Progenitor cell of endocrine pancreas (in vitro differentiated cells): ENCODE measurements at places on chromosomes 5 and 9. TPM values are rescaled to one million over a fixed set of nuclear protein-coding genes. Genes with fewer than 3 reads are reported as not detected.

NUTM2F gene
- total RNA-seq, result 0.16 TPM in 1 of 2 replicates, not detected in the other

PHF24 gene
- 0.29 and 0.38 TPM in 2 replicates for total RNA-seq

SPTLC1 gene
- 68.5 and 68.8 TPM in 2 replicates for total RNA-seq

BNC2 gene
- total RNA-seq, result 1.0 and 1.6 TPM in 2 replicates

TNFSF8 gene
- not detected in 2 replicates for total RNA-seq

GLRA1 gene
- total RNA-seq, result not detected in 2 replicates

AK6 gene
- 34.0 and 36.1 TPM in 2 replicates for total RNA-seq

C9 gene
- total RNA-seq, result not detected in 2 replicates

PLPP1 gene
- 7.9 and 10.6 TPM in 2 replicates for total RNA-seq

GM2A gene
- 26.2 and 27.1 TPM in 2 replicates for total RNA-seq

DMRT3 gene
- total RNA-seq, result 0.34 and 0.53 TPM in 2 replicates

FAT2 gene
- total RNA-seq, result 0.05 and 0.07 TPM in 2 replicates

B4GALT1 gene
- 49.9 and 53.1 TPM in 2 replicates for total RNA-seq

PIP5K1B gene
- total RNA-seq, result 1.5 and 2.0 TPM in 2 replicates

AGXT2 gene
- not detected in 2 replicates for total RNA-seq

SIT1 gene
- not detected in 2 replicates for total RNA-seq

MELK gene
- total RNA-seq, result 24.0 and 27.9 TPM in 2 replicates
